ENCODE measurements at places on chromosomes 3 and 15.

DNA sequence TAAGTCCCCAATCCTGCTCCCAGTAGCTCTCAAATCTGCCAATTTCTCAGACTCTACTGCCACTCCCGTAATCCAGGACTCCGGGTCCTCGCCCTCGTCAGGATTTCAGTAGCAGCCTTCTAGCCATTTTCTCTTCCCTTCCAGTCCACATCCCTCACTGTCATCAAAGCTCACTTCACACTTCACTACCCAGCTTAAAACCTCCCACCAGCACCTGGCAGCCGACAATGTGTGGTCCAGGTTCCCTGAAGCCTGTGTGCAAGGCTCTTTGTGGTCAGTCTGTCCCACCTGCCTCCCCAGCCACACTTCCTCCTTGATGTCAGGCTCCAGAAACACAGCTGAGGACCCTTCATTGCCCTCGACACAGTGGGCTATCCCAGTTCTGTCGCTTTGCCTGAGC is 304.5 kb upstream of the ROPN1 start:
- no peak for DNase-seq

GRCh38 chr3:115843206-115843605 is 219.9 kb downstream of the GAP43 start:
- no peak for DNase-seq

GRCh38 chr15:60251300-60252070 is 146.3 kb downstream of the ANXA2 start:
- DNase-seq, result no peak

DNA sequence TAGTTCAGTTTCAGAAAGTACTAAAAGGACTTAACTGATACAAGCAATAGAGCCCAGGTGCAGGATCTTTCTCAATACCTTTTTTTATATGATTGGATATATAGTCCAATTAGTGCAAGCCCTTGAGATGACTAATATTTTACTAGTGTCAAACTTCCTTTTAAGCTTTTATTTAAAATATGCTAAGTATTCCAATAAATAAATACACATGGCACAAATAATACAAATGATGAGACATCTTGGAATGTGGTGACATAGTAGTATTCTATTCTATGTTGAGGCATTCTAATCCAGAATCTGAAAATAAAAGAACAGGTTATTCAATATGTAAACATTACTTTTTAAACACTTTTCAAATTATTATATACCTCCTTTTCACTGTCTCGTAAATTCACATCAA is 670.0 kb downstream of the SI start:
- DNase-seq, result no peak

DNA sequence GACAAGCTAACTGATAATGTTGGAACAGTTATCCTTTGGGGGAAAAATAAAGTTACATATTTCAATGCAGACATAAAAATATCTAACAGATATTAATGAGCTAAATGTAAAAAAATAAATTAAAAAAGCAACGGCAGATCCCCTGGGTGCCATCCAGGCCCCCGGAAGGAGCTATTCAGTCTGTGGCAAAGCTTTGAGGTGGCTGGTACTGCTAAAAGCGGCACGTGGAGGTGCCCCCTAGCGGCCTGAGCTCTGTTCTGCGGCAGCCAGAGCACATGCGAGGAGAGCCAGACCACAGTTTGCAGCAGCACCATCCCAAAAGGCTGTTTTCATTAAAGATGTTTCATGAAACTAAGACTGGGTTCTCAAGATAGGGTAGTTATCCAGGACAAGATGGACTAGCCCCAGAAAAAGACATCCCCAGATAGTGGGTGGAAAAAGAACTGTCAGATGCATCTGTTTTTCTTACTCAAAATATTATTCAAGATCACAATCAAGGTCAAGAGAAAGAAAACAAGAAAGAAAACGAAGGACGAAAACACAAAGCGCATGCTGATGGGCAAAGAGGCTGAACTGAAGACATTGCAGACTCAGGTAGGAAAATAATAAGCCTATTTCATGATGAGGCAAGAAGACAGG is 18.7 kb downstream of the AP3S2 start:
- DNase-seq, result peak; percentile 46

- DNase-seq, result no peak
Measured at GRCh38 chr3:37456781-37457180, 282.4 kb upstream of the LRRFIP2 start.

- DNase-seq, result no peak
Measured at GRCh38 chr3:14297305-14297704, 105.1 kb upstream of the SLC6A6 start.

DNA sequence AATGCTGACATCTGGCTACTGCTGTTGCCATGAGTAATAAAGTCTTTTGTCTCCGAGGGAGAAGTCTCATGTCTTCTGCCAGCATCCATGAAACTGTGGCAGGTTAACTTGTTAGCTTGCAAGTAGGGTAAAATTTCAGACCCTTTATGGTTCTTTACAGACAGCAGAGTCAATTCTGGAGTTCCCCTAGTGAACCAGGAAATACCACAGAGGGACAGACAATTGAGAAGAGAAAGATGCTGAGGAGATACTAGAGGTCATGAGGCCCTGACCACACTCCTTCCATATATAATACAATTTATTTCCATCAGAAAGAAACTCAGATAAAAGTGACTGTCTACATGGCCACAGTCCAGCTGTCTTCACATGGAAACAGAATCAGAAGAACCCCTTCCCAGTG is 38.1 kb downstream of the NMNAT3 start:
- no peak for DNase-seq

GRCh38 chr15:98938105-98938417 is 69.5 kb downstream of the PGPEP1L start:
- DNase-seq, result no peak

DNA sequence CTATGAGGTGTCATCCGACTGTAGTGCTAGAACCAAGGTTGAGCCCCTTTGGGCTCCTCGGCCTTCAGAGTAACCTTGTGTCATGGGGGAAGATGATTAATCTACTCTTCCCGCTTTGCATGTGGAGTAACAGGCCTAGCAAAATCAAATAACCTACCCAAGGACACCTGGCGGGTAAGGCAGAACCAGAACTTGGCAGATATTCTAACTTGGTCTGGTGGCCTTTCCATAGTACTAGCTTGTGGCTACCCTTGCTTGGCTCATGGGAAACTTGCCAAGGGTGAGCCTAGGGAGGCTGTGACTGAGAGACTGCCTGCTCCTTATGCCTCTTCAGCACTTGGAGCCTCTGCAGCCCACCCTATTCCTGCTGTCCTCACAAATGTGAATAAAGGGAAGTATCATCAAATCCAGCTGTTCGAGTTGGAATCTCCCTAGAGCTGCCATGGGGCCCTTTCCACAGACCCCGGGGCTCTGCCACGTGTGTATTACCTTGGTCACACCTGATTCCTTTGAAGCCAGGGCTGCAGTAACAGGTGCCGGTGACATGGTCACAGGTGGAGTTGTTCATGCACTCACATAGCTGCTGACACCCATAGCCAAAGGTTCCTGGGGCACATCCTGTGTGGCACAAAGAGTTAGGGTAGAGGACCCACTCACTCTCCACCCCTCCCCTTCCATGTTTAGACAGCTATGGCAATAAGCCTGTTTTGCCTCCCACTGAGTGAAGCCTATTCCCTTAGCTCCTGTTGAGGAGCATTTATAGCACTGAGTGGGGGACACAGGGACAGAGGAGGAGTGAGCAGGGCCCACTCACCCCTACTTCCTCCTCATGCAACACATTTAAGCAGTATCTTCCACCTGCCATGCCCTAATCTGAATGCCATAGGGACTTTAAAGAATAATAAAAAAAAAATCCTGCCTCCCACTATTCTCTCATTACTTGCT is 46.0 kb downstream of the RAB11A start:
- no peak for DNase-seq

DNA sequence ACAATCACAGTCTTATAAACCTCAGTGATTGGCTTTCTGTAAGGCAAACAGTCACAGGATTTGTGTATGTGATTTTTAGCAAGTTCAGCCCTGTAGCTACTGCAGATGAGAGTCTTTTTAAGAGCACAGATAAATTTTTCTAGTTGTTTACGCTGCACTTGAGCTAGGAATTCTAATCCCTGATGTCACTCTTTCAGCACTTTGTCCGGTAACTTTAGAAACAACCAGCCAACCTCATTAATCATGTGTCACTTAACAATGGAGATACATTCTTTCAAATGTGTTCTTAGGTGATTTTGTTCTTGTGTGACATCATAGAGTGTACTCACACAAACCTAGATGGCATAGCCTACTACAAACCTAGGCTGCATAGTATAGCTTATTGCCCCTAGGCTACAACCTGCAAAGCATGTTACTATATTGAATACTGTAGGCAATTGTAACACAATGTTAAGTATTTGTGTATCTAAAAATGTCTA is 36.8 kb upstream of the GOLGA6L2 start:
- DNase-seq, result no peak

Data from activated CD8-positive, alpha-beta memory T cell treated with anti-CD3 and anti-CD28 coated beads for 1 hour (primary cell).